Activated CD4-positive, alpha-beta T cell treated with anti-CD3 and anti-CD28 coated beads for 36 hours (primary cell): ENCODE measurements at places on chromosomes 5 and 9. TPM values are rescaled to one million over a fixed set of nuclear protein-coding genes. Genes with fewer than 3 reads are reported as not detected.

HTR1A gene
- not detected for total RNA-seq

PCDHA1 gene
- not detected for total RNA-seq

SPATA31D4 gene
- not detected for total RNA-seq

SPATA31A6 gene
- total RNA-seq: not detected

GPBP1 gene
- total RNA-seq: 116 TPM

GPX8 gene
- not detected for total RNA-seq

PCDHB15 gene
- total RNA-seq: not detected

FABP6 gene
- not detected for total RNA-seq
